ENCODE measurements at places on chromosomes 7 and 10.

- DNase-seq: no peak
Observed at GRCh38 chr7:40432046-40432445, 297.2 kb downstream of the SUGCT start.

DNA sequence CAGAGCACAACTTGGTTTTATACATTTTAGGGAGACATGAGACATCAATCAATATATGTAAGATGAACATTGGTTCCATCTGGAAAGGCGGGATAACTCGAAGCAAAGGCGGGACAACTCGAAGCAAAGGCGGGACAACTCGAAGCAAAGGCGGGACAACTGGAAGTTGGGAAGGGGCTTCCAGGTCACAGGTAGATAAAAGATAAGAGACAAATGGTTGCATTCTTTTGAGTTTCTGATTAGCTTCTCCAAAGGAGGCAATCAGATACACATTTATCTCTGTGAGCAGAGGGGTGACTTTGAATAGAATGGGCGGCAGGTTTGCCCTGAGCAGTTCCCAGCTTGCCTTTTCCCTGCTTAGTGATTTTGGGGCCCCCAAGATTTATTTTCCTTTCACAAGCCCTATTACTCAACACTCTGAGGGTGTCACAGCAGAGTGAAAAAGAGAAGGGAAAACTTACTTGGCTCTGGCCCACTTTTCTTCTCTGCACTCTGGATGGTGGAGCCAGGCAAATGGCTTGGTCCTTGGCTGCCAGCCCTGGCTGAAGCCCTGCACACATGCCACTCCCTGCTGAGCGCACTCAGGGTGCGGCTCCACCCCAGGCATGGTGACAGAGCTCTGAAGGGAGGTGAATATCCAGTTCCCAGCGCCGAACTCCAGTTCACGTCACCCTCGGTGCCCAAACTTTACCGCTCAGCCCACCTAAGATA, 46.7 kb downstream of the PARD3 start:
- DNase-seq: no peak

- no peak for DNase-seq
Observed at GRCh38 chr10:514137-514671, 175.3 kb downstream of the DIP2C start.

GRCh38 chr10:120181154-120181553, 275.9 kb upstream of the PLPP4 start:
- no peak for DNase-seq

- no peak for DNase-seq
Observed at GRCh38 chr7:113652501-113652900, 266.3 kb downstream of the PPP1R3A start.

DNA sequence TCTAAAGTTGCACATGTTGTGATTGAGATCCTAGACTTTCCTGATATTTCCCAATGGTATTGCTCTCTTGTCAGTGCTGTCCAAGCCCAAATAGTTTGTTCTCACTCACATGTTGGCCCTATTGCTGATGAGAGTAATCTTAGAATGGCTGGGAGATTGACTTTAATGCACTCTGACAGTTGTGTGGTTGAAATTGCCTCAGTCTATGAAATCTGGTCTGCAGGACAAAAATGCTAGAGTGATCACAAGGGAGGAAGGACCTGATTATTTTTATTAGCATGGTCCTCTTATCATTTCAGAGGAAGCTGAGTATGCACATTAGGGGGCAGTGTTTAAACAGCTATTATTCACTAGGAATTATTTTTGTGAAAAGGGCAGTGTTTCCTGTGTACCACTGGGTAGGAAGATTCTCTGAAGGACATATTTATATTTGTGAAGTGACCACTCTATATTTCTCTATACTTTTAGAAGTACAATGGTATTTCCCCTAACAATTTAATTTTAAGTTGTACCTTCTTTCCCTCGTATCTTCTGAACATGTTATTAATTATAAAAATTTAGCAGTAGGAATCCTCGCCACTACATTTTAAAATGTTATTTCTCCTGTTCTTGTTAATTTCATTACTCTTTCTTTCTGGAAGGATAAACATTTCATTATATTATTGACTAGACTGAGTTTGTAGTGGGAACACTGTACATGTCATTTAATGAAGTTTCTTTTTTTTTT, 64.4 kb downstream of the SUGCT start:
- no peak for DNase-seq

- DNase-seq: no peak
Observed at GRCh38 chr7:100735730-100736129, 2.3 kb downstream of the ZAN start.

DNA sequence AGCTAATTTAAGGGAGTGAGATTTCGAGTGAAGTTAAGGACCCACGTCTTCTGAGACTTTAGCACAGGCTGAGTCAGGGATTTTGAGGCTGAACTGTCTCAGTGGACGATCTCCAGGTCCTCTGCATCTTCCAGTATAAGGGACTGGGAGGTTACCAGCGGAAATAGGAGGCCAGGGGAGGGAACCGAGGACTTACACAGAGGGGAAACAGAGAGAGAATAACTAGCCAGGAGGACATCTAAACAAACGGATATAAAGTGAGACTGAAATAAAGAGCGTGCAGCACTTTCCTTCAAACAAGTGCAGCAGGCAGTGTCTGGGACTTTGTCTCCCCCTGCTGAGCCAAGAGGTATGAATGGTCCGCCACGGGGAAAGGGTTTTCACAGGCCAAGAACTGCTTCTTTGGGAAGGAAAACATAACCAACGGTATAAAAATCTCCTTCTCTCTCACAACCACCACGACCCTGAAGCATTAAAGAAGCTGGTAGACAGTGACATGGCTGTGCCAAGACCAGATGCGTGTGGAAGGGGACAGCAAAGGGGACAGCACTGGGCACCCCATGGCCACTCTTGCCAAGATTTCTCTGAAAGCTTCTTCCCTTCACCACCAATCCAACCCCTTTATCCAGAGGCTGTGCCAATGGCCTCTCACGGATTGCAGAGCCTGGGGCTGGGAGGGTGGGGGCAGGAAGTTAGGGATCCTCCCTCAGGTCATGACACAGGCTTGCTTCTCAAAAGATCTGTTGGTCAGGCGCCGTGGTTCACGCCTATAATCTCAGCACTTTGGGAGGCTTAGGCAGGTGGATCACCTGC, 72.0 kb downstream of the SLC37A3 start:
- peak; percentile 22 for DNase-seq

GRCh38 chr7:91212582-91212981, 51.7 kb upstream of the FZD1 start:
- DNase-seq: no peak

DNA sequence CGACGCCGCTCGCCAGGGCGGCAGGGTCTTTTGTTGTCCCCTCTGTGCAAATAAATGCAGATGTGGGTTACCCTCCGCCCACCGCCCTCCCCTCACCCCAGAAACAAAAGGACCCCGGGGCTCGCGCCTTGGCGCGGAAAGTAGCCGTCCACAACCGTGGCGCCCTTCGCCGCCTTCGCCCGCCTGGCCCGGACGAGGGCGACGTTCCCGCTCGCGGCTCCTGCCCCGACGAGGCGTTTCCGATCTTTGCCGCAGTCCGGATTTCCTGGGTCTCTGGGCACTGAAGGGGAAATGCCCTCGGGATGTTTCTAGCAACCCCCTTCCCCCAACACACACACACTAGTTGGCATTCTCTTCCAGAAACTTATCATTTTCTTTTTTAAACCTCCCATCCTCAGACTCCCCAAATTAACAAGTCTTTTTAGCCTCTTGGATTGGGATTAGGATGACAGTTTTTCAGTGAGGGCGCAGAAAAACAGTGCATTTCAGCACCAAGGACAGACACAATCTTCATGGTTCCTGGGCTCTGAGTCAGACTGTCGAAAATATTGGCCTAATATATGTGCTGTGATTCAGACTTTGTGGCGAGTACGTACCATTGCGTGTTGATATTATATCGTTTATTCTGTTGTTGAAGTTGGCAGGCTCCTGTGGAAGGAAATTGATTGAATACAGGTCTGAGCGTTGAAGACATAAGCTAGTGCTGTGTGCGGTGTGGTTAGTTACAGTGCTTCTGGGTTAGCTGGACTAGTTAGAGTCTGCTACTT, 771 bp downstream of the PHYHIPL start:
- DNase-seq: no peak

DNA sequence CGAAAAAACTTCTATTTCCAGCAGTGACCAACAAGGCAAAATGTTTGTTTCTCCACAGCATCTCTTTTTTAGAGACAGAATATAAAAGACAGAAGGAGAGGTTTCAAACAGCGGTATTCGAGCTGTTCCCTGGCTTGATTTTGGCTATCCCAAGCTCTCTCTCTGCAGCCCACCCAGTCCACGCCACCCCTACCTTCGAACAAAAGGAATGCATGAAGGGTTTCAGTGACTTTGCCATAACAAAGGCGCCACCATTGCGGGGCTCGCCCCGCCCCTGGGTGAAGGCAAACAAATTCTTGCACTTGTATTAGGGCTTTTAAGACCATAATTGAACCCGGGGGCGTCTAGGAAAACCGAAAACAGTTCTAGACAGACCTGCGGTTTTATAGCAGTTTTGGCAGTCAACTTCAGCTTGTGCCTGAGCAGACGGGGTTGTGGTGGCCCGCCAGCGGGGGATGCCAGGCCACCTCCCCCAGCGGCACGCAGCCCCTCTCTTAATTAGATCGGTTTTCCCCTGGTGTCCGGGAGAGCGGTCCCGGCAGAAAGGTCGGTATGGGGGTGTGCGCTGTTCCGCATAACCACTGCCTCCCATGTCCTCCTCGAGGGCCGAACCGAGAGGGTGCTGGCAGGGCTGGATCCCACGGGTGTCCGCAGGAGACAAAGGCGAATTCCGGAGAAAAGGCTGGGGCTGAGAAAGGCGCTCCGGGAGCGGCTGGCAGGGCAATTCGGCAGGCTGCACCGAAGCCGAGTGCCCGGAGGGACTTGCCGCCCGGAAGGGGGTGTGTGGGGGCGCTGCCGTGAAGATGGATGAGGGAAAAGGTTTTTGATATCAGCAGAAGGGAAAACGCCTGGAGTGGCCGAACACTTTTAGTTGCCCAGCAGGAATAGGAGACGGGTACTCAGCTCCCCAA, 2.7 kb upstream of the HOXA11 start:
- DNase-seq: no peak

GRCh38 chr10:122487174-122487765, 25.9 kb downstream of the HTRA1 start:
- DNase-seq: no peak
